ENCODE measurements at places on chromosomes 2 and 18.

DNA sequence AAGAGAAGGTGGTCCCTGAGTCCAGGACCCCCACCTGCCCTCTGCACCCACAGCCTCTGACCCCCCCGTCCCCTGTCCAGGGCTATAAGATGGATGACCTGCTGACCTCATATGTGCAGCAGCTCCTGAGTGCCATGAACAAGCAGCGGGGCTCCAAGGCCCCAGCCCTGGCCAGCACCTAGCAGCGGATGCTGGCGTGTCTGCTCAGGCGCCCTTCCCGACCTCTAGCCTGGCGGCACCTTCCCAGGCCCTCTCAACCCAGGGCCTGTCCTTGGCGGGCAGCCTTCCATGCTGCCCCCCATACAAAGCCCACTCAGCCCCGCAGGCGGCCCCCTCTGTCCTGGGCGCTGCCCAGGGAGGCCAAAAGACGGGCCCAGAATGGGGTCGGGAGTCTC is 8.7 kb upstream of the GPR17 start:
- no peak for DNase-seq

GRCh38 chr2:170462433-170463205 is 252.5 kb upstream of the SP5 start:
- no peak for DNase-seq

- DNase-seq = no peak
These were observed 49.6 kb upstream of the ITSN2 start for GRCh38 chr2:24409700-24410556.

- no peak for DNase-seq
These were observed 2.1 kb upstream of the TMEM131 start for GRCh38 chr2:97997784-97998392.

GRCh38 chr2:128808462-128809258 is 490.0 kb upstream of the HS6ST1 start:
- no peak for DNase-seq
